K562 (cell line): ENCODE measurements at places on chromosomes 7 and 10. TPM values are rescaled to one million over a fixed set of nuclear protein-coding genes. Genes with fewer than 3 reads are reported as not detected.

DNA sequence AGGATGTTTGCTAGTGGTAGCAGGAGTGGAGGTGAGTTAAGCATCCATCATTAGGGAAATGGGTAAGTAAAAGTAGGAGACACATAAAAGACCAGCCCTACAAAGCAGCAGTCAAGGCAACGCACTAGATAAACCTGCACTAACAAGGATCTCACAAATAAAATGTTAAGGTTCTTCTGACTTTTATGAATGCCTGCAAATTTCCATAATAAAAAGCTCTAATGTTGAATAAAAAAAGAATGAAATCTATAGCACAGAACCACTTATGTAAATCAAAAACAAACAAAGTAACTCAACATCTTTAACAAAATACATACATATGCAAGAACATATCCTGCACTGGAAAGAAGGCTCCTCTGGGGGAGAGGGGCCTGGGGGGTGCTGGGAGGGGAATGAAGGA is 4.6 kb downstream of the SGMS1 start:
- H3K27me3 ChIP-seq: no peaks in the 10 kb centered on the region
- H3K4me3 ChIP-seq: no peak overlapping the region
- H3K4me1 ChIP-seq: peaks cover 35% of the 10 kb centered on the region
- peaks cover 17% of the 10 kb centered on the region for H3K36me3 ChIP-seq
- no peak overlapping the region for H3K27ac ChIP-seq
- no peak for DNase-seq

DNA sequence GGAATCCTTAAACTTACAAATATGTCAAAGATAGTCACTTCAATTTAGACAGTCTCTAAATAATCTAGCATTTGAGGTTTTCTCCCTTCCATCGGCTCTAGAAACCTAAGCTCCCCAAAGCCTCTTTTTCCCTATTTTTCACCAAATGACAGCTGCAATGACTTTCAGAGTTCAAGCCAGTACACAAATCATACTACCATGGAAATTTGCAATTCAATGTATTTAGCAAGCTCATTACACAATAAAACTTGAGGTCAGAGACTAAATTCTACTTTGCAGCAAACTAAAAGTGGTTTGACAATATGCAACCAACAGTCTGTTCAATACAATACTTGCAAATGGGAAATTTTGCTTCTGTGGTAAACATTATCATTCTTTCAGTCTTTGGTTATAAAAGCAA is 80.3 kb downstream of the SKIDA1 start:
- peaks cover 9% of the 10 kb centered on the region for H3K27me3 ChIP-seq
- H3K27ac ChIP-seq: no peak overlapping the region
- H3K4me3 ChIP-seq: no peak overlapping the region
- no peaks in the 10 kb centered on the region for H3K36me3 ChIP-seq
- DNase-seq: no peak

- no peak for DNase-seq
- H3K27me3 ChIP-seq: no peaks in the 10 kb centered on the region
- H3K4me1 ChIP-seq: no peaks in the 10 kb centered on the region
- H3K27ac ChIP-seq: no peak overlapping the region
These were observed 58.9 kb downstream of the COL17A1 start for GRCh38 chr10:104026762-104027161.

DNA sequence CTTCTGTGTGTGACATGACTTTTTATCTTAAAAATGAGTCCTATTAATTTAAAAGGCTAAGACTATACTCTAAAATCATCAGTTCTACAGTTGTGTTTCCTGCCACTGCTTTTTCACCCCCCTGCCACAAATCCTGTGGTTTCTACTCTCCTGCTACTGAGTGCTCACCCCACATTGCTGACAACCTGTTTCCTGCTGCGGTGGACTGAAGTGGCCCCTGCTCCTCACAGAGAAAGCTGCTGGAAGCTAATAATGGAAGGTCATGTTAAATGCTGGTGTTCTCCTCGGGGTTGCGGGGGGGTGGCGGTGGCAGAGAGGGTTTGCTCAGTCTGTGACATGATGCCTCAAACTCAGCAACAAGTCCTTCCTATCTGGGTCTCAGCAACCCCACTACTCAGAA is 113.2 kb upstream of the INHBA start:
- H3K27ac ChIP-seq: no peak overlapping the region
- no peaks in the 10 kb centered on the region for H3K36me3 ChIP-seq
- H3K4me1 ChIP-seq: no peaks in the 10 kb centered on the region

DNA sequence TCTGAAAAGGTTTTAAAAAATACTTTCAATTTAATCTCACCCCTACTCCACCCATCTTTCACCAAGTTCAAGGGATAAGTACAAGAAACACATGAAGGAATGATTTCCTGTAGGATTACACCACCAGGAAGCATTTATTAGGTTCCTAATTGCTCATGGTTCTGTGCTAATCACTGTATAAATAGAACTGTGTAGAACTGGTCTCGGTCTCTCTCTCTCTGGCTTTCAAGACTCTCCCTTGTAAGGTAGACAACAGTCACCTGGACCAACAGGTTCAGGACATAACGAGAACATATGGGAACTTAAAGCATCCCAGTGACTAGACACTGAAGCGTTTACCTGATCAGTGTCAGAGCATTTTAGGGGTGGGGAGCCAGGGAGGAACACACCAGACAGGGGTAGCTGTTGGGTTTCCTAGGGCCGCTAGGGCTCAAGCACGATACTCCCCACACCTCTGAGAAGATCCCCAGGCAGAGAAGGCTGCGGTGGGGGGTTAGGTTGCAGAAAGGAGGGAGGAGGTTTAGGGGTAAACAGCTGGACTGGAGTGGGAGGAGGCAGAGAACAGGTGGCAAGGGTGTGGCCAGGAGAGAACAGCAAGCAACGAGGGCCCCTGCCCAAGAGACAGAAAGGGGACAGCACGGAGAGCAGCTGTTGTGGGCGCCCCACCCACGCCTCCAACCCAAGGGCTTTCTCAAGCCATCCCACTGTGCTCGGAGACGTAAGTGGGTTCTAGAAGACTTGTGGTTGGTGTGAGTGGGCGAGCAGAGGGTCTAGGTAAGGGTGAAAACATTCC is 52.5 kb upstream of the USP6NL start:
- no peaks in the 10 kb centered on the region for H3K36me3 ChIP-seq
- H3K27me3 ChIP-seq: no peaks in the 10 kb centered on the region
- H3K4me3 ChIP-seq: no peak overlapping the region
- H3K27ac ChIP-seq: no peak overlapping the region
- no peak for DNase-seq
- peaks cover 6% of the 10 kb centered on the region for H3K4me1 ChIP-seq

DNA sequence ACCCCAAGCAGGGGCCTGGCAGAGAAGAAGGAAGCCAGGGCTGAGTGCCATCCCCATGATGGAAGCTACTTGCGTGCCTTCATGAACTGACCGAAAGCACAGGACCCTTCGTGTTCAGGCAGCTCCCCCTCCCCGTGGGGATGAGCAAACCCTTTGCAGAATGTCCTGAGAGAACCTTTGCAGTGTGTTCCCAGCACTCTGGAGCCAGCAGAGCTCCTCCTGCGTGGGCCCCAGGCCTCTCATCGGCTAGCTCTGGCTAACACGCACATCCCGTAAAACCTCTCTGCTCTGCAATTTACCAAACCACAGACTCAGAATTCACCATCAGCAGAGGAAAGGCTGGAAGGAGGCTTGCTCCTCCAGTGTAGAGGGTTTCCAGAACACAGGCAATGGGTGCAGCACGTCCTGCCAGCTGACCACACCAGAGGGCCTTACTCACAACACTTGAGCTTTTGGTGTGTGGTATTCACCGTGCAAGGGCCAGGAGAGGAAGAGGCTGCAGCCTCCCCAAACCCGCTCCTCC is 3.1 kb downstream of the SH3PXD2A start:
- DNase-seq: no peak
- H3K36me3 ChIP-seq: no peaks in the 10 kb centered on the region
- H3K4me1 ChIP-seq: peaks cover 7% of the 10 kb centered on the region; the same call in 1 of the 2 replicates
- peaks cover 60% of the 10 kb centered on the region for H3K27me3 ChIP-seq

GRCh38 chr10:127833804-127834203 is 58.9 kb downstream of the CLRN3 start:
- H3K27ac ChIP-seq: no peak overlapping the region
- H3K4me1 ChIP-seq: no peaks in the 10 kb centered on the region
- H3K36me3 ChIP-seq: no peaks in the 10 kb centered on the region
- no peak overlapping the region for H3K4me3 ChIP-seq
- no peaks in the 10 kb centered on the region for H3K27me3 ChIP-seq
- no peak for DNase-seq

The CC2D2B gene
- polyA plus RNA-seq: not detected in 2 replicates

The EPHB6 gene
- polyA plus RNA-seq: 12.0 and 16.3 TPM in 2 replicates

DNA sequence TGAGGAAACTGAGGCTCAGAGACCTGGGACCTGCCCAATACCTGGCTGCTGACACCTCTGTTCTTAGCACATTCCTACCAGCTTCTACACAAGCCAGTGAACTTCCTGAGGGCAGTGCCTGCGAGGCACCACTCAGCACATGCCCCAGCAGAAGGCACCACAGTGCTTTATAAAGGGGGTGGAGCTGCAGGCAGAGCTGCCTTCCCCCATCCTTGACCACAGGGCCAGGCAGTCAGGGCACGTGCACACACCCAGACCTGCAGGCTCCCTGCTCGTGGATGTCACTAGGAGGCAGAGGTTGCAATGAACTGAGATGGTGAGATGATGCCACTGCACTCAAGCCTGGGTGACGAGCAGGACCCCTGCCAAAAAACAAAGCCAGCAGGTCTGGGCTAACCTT is 39.2 kb upstream of the TUBB8 start:
- no peaks in the 10 kb centered on the region for H3K27me3 ChIP-seq
- no peak overlapping the region for H3K27ac ChIP-seq
- H3K4me3 ChIP-seq: no peak overlapping the region
- DNase-seq: no peak
- no peaks in the 10 kb centered on the region for H3K36me3 ChIP-seq

The COL17A1 gene
- not detected in 2 replicates for polyA plus RNA-seq

DNA sequence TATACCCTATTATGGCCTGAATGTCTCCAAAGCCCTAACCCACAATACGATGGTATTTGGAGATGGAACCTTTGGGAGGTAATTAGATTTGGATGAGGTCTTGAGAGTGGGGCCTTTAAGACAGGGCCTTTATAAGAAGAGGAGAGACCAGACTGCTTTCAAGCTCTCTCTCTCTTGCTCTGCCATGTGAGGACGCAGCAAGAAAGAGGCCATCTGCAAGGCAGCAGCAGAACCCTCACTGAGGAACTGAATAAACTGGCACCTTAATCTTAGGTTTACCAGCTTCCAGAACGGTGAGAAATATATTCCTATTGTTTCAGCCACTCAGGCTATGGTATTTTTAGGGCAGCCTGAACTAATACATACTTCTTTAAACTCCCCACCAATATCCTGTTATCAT is 2.0 kb upstream of the GNAI1 start:
- H3K4me3 ChIP-seq: no peak overlapping the region
- H3K27ac ChIP-seq: no peak overlapping the region
- no peak for DNase-seq
- no peaks in the 10 kb centered on the region for H3K4me1 ChIP-seq
- H3K27me3 ChIP-seq: no peaks in the 10 kb centered on the region
- no peaks in the 10 kb centered on the region for H3K36me3 ChIP-seq

- no peaks in the 10 kb centered on the region for H3K4me1 ChIP-seq
- no peak overlapping the region for H3K4me3 ChIP-seq
- peaks cover 97% of the 10 kb centered on the region for H3K36me3 ChIP-seq
These were observed 18.9 kb downstream of the NCAPG2 start for GRCh38 chr7:158685693-158686092.

- peaks cover 4% of the 10 kb centered on the region; the same call in 1 of the 2 replicates for H3K4me1 ChIP-seq
- H3K27me3 ChIP-seq: no peaks in the 10 kb centered on the region
- no peak for DNase-seq
- no peak overlapping the region for H3K27ac ChIP-seq
- H3K4me3 ChIP-seq: no peak overlapping the region
- H3K36me3 ChIP-seq: no peaks in the 10 kb centered on the region
These were observed 31.1 kb upstream of the ADD3 start for GRCh38 chr10:109976681-109977080.

DNA sequence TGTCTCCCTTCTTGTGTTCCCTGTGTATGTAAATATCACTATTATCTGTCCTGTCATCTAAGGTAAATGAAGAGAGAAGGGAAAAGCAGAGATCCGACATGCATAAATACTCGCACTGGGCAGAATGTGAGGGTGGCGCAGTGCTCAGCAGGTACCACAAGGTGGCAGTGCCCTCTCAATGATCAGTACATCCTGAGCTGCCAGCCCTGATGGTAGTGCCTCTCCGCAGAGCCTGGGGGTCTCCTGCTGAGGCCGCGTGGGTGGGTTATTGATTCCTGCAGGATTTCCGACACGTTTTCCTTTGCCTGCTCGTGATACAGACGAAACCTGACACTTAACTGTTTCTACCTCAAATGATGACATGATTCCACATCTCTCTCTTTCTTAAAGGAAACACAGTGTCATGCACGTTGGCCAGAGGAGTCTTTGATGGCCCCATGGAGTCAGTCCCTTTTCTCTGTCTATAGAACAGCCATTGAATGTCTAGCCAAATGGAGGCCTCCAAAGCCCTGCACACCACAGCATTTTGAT is 19.8 kb downstream of the RGR start:
- no peak overlapping the region for H3K27ac ChIP-seq
- no peak overlapping the region for H3K4me3 ChIP-seq
- no peaks in the 10 kb centered on the region for H3K4me1 ChIP-seq
- 0 out of 3 replicates have a peak, but pooled peaks cover 3% of the 10 kb centered on the region for H3K27me3 ChIP-seq
- H3K36me3 ChIP-seq: no peaks in the 10 kb centered on the region

DNA sequence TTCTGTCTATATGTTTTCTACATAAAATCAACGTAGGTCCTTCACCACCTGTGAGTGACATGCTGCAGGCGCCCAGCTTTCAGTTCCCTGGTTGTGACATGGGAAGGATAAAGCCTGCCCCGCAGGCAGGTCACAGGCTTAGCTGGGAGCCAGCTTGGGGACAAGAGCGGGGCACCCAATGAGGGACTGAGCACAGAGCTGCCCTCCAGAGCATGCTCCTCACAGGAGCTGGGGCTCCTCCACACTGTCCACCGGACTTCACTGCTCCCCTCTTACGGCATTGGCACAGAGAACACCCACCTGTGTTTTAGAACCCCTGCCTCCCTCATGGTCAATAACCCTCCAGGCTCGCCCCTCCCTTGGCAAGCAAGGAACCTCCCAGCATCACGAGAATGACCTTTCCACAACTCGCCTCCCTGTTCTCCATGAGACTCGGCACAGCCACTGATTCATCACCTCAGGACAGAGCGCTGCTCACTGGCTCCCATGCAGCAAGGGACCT is 187.1 kb downstream of the TNS3 start:
- H3K36me3 ChIP-seq: no peaks in the 10 kb centered on the region
- H3K4me1 ChIP-seq: no peaks in the 10 kb centered on the region
- no peak for DNase-seq

- no peaks in the 10 kb centered on the region for H3K4me1 ChIP-seq
- no peak overlapping the region for H3K4me3 ChIP-seq
- no peak overlapping the region for H3K27ac ChIP-seq
- peaks cover 29% of the 10 kb centered on the region; the same call in 2 of the 3 replicates for H3K27me3 ChIP-seq
- DNase-seq: no peak
These were observed 7.5 kb downstream of the HOXA4 start for GRCh38 chr7:27123007-27123476.

The WDR86 gene
- polyA plus RNA-seq: 0.05 and 0.24 TPM in 2 replicates

The PTN gene
- not detected in 2 replicates for polyA plus RNA-seq

The ABCB1 gene
- polyA plus RNA-seq: 0.38 TPM in 2 replicates

The ADAMTS14 gene
- polyA plus RNA-seq: 32.7 and 35.9 TPM in 2 replicates

DNA sequence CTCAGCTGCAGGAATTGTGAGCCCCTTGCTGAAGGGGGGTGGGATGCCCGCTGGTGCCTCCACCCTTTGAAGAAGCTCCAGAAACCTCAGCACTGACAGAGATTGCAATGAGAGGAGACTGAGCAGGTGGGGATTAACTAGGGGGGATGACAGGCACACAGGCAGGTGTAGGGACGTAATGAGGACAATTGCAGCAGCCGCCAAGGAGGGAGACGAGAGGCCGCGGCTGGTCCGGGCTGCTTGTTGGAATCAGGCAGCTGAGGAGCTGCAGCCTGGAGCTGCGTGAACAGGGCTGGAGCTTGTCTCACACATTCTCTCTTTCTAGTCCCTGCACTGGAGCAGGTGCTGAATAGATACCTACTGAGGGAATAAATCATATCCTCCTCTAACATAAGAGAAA is 122.0 kb upstream of the TCERG1L start:
- H3K36me3 ChIP-seq: no peaks in the 10 kb centered on the region
- no peak for DNase-seq
- H3K27ac ChIP-seq: no peak overlapping the region
